ENCODE measurements at places on chromosomes 2 and 18.

- DNase-seq: no peak
These were observed 1.1 kb upstream of the SNTG2 start for GRCh38 chr2:949384-950079.

- peak; percentile 87 for DNase-seq
These were observed 46.2 kb upstream of the ITGAV start for GRCh38 chr2:186543561-186544131.

GRCh38 chr2:206533977-206534376 lies 90.6 kb downstream of the ADAM23 start:
- no peak for DNase-seq

DNA sequence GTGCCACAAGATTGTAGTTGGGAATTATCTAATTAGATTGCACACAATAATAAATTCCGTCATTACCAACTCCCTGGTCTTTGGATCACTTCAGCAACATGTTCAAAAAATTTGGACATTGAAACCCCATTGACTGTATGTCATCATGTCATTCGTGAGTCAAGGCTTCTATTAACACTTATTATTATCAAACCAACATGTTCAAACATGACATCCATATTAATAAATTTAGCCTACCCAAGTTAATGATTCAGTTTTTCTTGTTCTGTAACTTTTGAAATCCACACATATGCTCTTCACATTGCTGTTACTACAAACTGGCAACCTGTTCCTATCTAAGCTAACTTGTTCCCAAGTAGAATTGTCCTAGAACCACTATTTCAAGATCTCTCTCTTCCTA lies 1142.7 kb upstream of the SLC39A10 start:
- DNase-seq: no peak

DNA sequence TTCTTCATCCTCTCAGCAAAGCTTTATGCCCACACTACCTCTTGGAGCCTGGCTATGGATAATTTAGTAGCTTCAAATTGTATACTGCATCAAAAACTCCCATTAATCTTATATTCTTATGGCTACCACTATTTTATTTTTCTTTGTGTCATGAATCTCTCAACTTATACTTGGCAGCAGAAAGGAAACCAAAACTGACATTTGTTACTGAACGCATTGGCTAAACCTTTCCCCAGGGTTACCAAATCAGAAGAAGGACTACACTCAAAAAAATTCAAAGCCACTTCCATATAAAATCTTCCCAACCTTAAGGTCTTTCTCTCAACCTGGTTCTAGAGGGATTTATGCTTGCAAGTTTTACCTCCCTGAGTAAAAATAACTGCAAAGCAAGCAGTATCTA lies 97.0 kb upstream of the REG3G start:
- no peak for DNase-seq

GRCh38 chr2:240425236-240425615 lies 10.2 kb upstream of the GPC1 start:
- DNase-seq: no peak
